Smooth muscle cell of the brain vasculature (primary cell): ENCODE measurements at places on chromosomes 5 and 9.
A peak's percentile ranks its signal among the peaks of the same experiment; 100 is the strongest.

GRCh38 chr5:178235588-178235974, 3.0 kb upstream of the PHYKPL start:
- no peak for DNase-seq

DNA sequence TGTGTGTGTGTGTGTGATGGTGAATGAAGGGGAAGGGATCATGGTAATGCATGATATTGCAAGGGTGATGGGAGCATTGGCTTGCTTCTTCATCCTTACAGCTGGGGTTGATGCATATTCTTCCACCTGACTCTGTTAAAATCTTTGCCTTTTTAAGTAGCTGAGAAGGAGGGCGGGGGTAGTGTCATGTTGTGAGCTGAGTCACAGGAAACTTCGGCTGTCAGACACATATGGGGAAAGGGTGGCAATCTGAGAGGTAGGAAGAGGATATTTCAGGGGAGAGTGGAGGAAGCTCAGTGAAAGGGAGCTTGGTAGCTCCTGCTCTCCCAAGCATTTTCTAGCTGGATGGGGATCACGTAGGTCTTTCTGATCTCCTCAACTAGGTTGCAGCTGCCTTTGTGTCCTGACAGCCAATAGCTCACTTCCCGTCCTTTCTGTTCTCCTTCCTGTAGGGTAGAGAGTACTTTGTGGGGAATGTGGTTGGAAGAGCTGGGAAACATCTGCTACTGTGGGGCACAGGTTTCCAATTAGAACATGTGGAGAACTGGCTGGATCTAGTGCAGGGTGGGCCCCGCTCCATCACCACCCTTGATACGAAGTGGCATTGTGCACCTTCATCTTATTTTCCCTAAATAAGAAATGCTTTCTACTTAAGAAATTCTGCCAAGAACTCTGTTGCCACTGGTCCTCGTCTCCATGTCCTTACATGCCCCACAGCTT, 18.1 kb upstream of the CLK4 start:
- DNase-seq, result no peak

DNA sequence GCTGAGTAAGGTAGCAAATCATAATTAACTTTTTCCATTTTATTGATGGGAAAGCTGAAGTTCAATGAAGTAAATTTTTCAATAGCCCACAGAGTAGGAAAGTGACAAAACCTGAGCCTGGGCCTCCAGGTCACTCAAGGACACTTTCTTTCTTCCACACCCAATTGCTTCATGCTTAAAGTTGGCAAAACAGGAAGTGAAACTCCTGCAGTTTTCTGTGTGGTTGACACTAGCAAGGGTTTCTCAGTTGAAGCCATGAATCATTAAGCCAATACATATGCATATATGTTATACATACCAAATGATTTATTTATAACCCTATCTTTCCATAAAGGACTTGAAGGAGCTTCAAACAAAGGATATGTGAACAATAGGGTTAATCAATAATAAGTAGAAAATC, 13.9 kb downstream of the TLR4 start:
- no peak for DNase-seq

DNA sequence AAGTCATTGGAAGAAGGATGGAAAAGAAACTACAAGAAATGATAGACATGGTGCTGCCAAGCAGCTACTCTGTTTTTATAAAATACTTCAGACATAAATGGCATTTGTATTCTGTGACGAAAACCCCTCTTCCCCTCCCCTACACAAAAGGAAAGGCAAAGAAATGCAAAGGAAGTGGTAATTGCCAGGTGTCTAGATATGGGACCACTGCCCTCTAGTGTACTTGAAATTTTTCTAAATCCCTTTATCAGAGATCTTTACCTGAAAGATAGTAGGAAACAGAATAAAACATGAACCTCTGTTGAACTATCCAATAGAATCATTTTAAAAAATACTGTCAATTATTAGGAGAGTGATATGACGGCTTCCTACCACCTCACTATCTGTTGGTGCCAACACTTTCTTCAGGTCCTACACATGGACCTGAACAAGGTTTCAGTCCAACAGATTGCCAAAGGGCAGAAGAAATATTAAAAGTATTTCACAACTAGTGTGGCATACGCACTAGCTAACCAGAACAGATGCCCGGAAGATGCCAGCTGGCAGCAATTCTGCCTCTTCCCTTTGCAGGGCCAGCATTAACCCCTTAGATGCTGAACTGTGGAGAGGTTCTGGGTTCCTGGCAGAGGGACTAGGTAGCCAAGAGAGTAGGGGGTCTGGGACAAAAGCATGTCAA, 104.1 kb downstream of the TSSK1B start:
- DNase-seq, result peak; percentile 20

GRCh38 chr9:14313951-14314423, at the start of gene NFIB:
Gene NFIB (minus strand): TSS chr9:14314141. CDS start chr9:14313511, 630 bp downstream.
- DNase-seq, result no peak

DNA sequence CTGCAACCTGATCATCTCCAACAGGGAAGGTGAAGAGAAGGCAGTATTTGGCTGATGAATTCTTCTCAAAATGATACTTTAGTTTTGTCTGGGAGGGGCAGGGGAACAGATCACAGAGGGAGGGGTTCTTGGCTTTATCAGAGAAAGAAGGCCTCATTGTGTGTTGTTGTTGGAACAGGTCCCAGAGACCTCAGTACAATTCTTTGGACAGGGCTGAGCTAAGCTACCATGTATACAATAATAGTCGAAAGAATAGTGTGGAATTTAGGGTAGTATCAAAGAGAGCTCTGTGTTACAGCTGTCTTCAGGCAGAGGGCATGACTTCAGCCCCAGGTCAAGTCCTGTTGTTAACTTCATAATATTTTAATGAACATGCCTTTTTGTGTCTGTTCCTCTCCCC, 39.9 kb downstream of the ARHGAP26 start:
- no peak for DNase-seq

DNA sequence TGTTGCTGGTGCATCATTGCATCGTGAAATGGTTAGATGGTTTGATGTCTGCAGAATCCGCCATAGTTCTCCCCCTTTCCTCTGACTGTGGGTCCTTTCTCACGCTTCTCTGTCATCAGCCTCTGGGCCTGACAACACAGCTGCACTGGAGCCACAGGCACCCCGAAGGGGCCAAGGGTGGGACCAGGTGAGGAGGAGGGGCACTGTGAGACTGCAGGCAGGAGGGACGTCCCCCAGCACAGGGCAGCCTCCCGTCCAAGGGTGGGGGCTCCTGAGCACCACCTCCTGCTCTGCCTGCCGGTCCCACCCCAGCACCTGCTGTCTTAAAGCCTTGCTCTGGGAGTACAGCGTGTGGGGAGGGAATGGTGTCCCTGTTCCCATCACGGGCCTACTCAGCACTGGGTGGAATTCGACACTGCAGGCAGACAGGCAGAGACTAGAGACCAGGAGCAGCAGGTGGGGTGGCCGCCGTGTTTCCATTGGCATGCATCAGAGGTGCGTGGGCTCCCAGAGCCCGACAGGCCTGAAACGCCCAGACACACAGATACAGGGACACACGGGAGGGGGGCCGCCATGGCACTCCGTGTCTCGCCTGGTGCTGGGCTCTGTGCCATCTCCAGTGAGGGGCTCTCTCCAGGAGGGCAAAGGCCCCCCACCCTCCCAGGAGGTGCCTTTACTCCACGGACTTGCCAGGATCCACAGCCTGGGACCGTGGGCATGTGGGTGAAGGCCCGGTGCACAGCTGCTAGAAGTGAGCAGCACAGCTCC, 15.0 kb downstream of the CACNA1B start:
- no peak for DNase-seq

DNA sequence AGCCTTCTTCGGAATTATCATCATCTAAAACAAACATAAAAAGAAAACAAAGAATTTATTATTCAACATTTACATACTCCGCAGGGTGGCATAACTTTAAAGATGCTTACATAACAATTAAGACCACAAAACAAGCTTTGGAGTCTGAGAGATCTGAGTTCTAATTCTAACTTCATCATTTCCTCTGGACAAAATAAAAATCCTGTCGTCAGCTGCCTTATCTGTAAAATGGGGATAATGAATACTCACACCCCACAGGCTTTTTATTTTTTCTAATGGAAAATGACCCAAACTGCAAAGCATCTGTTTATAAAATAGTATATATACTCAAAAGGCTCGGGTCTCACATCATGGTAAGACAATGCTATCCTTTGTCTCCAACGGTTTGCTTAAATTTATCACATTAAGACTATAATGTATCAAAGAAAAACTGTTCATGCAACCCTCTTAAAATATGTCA, 4.3 kb downstream of the ARRDC3 start:
- DNase-seq, result no peak

DNA sequence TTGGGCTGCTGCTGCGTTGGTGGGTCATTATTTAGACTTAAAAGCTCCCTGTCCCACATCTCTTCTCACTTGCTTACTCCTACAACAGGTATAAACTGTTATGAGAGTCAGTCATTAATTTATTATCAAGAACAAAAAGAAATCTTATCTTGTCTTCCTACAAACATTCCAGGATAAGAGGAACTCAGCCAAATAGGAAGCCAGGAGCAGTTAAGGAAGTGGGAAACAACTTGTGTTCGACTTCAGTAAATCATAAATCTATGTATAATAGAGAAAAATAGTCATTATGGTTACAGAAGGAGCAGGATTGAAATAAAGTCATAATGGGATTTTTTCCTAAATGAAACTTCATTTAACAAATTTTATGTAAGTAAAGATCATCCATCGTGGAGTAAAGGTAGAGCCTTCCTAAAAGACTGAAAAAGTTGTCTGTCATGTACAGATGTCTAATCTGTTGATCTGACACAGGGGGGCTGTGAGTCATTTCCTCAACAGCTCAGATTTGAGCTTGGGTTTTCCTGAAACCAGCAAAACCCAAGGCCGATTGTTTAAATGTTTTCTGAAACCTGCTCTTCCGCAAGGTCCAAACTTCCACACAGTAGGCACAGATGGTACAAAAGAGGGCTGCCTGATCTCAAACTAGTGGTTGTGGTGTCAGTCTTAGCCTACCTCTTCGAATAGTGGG, 25.3 kb upstream of the LRRTM2 start:
- DNase-seq, result peak; percentile 62

- no peak for DNase-seq
Measured at GRCh38 chr9:32503008-32503407, 23.0 kb downstream of the RIGI start.

GRCh38 chr5:59607138-59607765, 286.3 kb downstream of the PDE4D start:
- no peak for DNase-seq

DNA sequence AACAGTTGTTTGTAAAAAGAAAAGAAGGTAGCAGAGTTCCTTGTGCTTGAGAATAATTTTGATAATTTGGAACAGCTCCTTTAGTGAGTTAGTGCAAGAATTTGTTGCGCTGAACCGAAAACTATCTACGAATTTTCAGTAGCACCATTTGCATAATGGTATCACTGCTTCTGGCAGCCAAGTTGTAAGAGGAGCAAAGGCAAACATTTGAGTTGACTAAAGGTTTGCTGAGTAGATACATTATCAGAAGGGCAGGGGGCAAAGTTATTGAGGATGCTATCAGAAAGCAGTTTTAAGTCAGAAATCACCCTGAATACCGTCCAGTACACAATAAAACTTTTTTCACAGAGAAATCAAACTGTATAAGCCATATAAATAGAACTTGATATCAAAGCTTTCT, 181.5 kb upstream of the MOCS2 start:
- DNase-seq, result no peak

GRCh38 chr5:96566833-96567587, 95.2 kb upstream of the CAST start:
- no peak for DNase-seq

DNA sequence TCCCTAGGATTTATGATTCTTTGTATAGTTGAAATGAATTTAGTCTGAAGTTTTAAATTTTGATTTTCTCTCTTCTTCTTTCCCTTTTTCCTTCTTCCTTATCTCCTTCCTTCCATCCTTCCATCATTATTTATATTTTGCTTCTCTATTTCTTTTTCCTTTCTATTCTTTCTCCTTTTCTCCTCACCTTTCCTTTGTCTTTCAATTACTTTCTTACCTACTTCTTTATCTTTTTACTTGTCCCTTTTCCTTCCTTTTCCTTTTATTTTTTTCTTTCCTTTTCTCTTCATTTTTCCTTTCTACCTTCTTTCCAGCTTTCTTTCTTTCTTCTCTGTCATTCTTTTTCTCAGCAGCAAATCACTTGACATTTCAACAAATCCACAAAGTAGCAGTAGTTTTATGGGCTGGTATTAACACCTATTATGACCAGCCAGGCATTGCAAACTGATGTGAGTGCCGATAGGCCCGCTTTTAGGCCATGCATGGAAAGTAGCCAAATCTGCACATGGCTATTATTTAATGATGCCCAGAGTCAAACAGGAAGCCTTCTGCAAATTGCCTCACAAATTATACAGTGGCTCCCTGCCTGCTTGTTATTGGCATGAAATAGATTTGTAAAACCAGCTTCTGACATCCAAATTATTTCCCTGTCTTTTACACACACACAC, 37.1 kb upstream of the NR3C1 start:
- no peak for DNase-seq

- DNase-seq, result no peak
Measured at GRCh38 chr5:2914981-2915484, 163.6 kb upstream of the IRX2 start.

DNA sequence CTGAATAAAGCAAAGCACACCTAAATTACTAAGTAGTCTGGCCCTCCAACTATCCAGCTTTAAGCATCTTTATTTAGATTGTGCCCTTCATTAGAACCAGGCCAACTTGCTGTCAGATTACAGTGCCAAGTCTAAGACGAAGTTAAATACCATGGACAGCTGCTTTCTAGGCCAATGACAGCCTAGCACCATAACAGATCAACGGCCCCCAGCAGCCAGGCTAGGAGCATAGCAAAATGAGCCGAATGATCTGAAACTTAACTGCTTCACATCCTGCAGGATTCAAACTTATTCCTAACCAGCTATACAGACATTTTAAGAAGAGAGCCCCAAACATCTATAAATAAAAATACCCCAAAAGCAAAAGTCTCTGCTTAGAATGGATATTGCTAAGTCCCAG, 6.8 kb downstream of the SLC24A2 start:
- no peak for DNase-seq

DNA sequence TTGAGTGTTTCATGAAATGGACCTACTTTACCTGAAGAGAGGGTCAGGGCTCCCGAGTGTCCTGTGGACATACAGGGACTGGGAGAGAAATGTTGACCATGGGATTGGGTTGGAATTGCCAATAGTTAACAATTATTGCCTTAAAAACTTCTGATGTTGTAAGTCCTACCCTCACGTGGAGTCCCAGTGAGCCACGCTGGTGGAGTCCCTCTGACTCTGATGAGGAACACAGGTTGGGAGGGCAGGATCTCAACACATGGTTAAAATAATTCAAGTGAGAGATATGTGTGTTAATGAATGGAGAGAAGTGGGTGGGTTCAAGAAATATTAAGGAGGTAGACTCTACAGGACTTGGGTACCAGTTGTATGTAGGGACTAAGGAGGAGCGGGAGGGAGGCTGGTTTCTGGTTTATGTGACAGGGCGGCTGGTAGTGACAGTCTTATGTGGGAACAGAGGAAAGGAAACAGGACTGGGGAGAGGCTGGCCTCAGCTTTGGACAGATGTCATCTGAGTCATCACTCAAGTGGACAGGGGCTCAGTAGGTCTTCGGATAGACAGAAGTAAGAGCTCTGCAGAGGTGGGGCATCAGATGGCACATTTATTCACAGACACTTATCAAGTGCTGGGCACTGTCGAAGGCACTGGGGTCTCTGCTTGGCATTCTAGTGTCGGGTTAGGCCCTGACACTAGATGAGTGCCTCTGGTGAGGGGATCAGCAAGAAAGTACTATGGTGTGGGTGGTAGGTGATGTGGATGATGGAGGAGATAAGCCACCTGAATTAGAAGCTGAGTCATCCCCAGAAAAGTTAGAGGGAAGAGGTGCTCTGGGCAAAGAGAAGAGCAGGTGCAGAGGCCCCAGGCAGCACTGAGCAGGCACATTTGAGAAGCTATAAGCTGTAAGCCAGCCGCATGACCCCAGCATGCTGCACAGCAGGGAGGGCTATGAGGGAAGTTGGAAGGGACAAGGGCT, 27.2 kb downstream of the MAML1 start:
- no peak for DNase-seq

GRCh38 chr5:35454011-35454525, 163.6 kb upstream of the SPEF2 start:
- DNase-seq, result no peak
